Activated naive CD4-positive, alpha-beta T cell treated with anti-CD3 and anti-CD28 coated beads, Interleukin-2, amount 50 U/mL, for 72 hours (primary cell): ENCODE measurements at places on chromosomes 13 and 19. TPM values are rescaled to one million over a fixed set of nuclear protein-coding genes. Genes with fewer than 3 reads are reported as not detected.

Gene PRKCSH
- 285 TPM for total RNA-seq

Gene APOC1
- 0.61 TPM for total RNA-seq

DNA sequence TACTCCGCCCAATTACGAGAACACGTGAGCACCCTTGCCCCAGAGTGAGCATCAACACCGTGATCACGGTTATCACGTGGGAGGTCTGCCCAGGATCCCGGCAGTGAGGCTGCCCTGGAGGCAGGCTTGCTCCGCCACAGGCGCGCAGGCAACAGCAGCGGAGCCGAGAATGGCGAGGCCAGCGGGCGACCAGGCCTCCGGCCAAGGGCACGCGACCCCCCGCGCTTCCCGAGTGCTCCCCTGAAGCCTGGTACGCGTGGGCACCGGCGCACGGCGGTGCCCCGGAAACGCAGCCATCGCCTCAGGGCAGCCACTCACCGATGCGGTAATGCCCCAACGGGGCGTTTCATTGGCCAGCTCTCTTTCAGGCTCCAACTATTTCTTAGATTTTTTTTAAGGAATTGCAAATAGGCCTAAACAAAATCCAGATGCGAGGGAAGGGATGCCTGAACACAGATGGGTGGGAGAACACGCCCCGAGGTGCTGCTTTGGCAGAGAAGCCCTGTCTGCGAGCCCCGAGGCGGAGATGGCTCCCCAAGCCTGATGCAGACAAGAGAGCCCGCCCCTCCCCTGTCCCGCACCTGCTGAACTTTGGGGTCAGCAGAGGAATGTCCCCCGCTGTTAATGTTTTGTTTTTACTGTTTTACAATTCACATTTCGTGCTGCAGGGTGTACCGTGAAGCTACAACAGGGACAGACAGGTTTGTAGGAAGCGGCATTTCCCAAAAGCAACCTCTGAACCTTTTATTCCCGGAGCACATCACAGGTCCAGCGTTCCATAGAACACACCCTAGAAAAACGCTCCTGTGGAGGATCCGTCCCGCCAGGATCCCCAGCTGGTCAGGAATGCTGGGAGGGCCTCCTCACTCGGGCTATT lies 132.7 kb downstream of the ZDHHC20 start:
- DNase-seq: no peak

DNA sequence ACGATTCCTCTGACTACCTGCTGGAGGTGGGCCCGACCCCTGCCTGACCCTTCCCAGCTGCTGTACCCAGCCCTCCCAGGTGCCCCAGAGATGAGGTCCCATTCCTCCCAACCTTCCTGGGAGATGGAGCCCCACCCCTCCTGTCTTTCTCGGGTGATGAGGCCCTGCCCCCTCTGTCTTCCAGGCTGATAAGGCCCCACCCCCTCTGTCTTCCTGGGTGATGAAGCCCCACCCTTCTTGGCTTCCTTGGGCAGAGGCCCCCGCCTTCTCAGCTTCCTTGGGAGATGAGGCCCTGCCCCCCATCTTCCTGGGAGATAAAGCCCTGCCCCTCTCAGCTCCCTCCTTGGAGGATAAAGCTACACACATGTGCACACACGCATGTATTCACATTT lies 47.9 kb downstream of the CERS4 start:
- DNase-seq: no peak

- DNase-seq: no peak
Observed at GRCh38 chr13:112134391-112135075, 67.6 kb downstream of the SOX1 start.

Gene ACP7
- 0.08 TPM for total RNA-seq

GRCh38 chr19:47283405-47284059 lies 8.8 kb downstream of the INAFM1 start:
- DNase-seq: no peak

DNA sequence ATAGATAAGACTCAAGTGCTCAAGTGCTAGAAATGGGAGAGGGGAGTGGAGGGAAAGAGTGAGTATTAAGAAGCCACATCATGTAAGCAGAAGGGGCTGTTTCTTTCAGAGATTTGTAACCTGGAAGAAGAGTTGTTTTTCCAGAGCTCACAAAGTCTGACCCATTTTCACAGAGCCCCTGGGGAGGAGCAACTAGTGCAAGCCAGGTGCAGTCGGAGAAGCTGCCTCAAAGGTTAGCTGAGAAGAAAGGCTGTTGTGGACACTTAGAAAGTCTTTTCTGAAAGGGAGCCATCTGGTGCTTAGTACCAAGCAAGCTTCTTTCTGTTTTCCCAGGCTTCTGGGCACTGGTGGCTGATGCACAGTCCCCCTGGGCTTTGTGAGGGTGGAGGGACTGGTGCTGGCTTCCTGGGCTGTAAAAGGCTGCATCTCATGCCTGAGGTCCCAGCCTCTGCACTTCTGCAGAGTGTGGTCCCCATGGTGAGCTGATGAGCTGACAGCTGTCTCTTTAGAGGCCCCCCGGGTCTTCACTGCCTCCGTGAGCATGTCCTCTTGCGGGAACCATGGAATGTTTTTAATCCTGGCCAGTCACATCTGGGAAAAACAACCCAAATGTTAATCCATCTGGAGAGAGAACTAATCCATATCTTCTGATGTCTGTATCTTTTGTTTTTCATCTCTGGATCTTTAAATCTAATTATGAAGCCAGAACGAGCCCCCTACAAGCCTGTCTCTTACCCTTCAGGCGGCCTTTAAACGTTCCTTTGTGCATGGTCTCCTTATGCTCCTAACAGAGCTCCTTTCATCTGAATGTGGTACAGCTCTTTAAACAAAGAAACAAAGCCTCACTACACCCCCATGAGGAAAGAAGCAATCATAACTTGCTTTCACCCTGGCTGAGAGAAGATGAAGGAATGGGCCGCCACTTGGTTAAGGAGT lies 40.2 kb downstream of the OLFM4 start:
- DNase-seq: no peak

Gene ZNF44
- total RNA-seq: 15.5 TPM

DNA sequence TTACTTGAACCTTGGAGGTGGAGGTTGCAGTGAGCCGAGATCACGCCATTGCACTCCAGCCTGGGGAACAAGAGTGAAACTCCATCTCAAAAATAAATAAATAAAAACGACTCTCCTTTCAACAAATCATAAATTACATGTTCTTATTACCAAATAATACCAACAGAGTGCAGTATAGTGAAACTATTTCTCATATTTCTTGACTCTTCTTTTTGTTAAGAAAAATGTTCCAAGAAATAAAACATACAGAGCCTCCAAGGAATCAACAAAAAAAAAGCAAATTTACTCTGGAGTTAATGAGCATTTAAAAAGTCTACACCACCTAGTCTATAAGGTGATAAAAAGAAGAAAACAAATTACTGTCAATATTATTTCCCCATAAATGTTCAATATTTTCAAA lies 188.8 kb downstream of the KLF12 start:
- no peak for DNase-seq

Gene OR7A5
- total RNA-seq: not detected

GRCh38 chr19:7488736-7489353 lies at the start of gene PEX11G:
Gene PEX11G, minus strand, starts transcription at chr19:7489035. Its CDS starts 25 bp downstream, at chr19:7489010.
- DNase-seq: peak; percentile 94

DNA sequence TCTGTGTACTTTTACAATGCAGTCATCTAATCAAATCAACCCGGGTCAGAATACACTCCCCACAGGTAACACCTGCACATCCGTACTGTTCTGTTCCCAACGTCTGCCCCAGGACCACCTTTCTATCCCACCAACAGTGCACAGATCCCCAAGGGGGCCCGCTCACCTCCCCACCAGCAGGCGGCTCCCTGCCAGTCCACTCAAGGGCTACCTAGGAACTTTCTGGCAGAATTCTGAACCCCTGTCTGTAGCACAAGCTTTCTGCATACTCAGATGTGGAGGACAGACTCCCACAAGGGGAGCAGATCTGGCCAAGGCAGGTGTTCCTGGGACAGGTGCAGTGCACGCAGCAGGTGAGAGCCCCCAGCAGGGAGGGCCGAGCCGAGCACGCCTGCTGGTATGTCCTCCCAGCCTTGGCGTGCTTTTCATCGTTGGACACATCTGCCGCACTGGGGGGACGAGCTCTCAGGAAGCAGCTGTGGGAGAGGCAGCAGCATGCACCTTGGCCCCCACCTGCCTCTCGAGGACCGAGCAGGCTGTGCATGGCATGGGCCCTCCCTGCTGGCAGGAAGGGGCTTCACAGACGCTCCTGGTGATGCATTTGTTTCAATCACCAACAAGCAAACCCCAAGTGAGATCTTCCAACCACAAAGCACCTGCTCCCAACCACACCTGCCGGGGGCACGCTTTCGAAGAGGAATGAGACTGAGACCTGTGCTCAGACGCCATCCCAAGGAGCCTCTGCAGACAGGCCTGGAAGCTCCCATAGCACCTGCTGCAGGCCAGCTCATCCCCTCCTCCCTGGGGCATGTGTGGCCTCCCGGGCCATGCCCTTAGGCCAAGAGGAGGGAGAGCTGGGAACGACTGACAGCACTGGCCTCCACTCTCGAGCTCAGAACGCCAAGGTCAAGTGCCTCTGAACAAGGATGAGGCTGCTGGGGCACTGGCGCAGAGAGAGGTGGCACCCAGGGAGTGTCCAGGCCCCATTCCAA lies 35.9 kb downstream of the RAB20 start:
- peak; percentile 15 for DNase-seq

DNA sequence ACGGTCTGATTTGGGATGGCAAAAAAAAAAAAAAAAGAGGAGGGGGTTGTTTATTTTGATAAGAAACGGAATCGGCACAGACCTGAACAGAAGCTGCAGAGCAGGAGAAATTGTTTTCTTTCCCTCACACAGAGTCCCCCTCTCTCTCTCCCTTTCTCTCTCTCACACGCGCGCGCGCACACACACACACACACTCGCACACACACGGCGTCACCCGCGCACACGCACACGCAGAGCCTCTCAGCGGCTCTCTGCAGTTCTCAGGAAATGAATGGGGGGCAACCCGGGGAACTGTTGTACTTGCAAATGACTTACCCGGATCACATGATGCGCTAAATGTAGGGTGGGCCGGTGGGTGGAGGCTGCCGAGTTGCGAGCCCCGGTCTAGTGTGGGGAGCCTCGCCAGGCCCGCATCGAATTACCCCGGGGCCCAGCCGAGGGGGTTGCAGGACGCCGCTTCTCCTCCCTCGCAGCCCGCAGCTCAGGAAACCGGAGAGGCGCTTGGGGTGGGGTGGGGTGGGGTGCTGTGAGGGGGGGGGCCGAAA lies 475 bp downstream of the KLF12 start:
- peak; percentile 71 for DNase-seq

Gene CD79A
- total RNA-seq: 3.3 TPM

- DNase-seq: peak; percentile 51
Observed at GRCh38 chr13:113129480-113129879, 6.9 kb downstream of the F10 start.

Gene ZNF460
- total RNA-seq: 80.4 TPM

- DNase-seq: no peak
Observed at GRCh38 chr13:51229101-51229719, 7.0 kb downstream of the FAM124A start.

- DNase-seq: no peak
Observed at GRCh38 chr13:106701771-106702341, 133.9 kb upstream of the ARGLU1 start.

- DNase-seq: no peak
Observed at GRCh38 chr19:40815223-40815622, 16.2 kb downstream of the EGLN2 start.

Gene FPR2
- not detected for total RNA-seq

DNA sequence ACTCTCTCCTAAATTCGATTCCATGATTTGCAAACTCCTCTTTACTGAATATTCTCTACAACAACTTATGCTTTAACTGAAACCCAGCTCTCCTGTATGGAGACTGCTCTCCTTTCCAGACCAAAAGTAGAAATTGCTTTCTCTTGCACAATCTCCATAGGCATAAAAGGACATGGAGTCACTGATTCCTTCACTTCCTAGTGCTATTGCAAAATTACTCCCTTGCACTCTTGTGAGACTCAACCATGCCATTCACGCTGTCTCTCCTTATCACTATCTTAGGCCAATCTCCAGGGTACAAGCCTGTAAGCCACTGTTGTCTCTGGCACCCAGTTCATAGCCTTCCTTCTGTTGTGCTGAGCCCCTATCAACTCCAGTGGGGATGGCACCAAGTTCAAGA lies 30.6 kb downstream of the SERPINE3 start:
- DNase-seq: no peak

- DNase-seq: no peak
Observed at GRCh38 chr19:17538684-17539237, 16.7 kb upstream of the COLGALT1 start.

DNA sequence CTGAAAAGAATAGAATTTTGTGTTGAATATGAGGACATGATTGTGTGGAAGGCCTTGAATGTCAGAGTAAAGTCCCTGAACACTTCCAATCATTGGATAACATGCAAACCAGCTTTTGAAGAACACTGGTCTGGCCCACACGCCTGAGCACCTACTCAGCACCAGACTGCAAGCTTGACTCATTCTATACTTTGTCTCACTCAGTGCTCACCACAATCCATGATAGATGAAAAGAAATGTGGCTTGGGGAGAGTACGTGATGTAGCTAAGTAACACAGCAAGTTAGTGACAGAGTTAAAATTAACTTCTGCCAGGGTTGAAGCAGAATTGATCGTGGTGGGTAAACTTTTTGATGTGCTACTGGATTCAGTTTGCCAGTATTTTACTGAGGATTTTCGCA lies 12.0 kb downstream of the DLEU7 start:
- DNase-seq: no peak

- DNase-seq: no peak
Observed at GRCh38 chr13:43132911-43133310, 109.5 kb downstream of the DNAJC15 start.

DNA sequence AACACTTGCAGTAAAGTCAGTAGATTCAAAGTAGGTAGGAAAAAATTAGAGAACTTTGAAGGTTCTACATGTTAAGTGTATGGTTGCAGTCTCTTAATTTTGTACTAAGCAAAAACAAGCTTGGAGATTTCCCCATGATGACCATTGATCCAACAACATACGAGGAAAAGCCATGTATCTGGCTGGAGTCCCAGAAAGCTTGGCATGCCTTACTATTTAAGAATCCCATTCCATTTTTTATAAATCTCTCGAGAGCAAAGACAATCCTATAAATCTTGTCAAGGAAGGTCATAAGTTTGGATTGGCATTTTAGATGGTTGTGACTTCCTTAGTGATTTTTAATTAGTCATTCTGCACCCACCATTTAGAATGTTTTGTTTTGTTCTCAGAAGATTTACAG lies 495.9 kb downstream of the GPC5 start:
- DNase-seq: no peak

GRCh38 chr13:88248393-88248792 lies 577.2 kb downstream of the SLITRK5 start:
- DNase-seq: no peak

DNA sequence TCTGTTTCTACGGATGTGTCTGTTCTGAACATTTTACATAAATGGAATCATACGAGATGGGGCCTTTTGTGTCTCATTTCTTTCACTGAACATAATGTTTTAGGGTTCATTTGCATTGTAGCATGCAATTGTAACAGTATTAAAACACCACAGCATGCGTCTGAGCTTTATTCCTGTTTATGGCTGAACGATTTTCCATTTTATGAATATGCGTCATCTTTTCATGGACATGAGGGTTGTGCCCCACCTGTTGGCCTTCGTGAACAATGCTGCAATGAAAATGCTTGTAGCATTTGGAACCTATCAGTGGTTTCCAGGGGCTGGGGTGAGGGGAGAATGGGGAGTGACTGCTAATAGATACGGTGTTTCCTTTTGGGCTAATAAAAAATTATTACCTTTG lies 5.1 kb downstream of the OR10H1 start:
- DNase-seq: no peak

- peak; percentile 61 for DNase-seq
Observed at GRCh38 chr19:5690955-5691821, 1.1 kb downstream of the RPL36 start.
